Breast epithelium (tissue), 4 donors: ENCODE measurements at places on chromosomes 3 and 15. TPM values are rescaled to one million over a fixed set of nuclear protein-coding genes. Genes with fewer than 3 reads are reported as not detected.

The NANOGP8 gene
- total RNA-seq = 1.1 TPM

The FAM107A gene
- total RNA-seq = 64.5 TPM

- H3K4me3 ChIP-seq = no peak overlapping the region
- no peaks in the 10 kb centered on the region for H3K36me3 ChIP-seq
- no peaks in the 10 kb centered on the region for H3K4me1 ChIP-seq
- no peaks in the 10 kb centered on the region for H3K27me3 ChIP-seq
- no peak overlapping the region for H3K27ac ChIP-seq
- DNase-seq = no peak
These were observed 54.0 kb upstream of the EIF1B start for GRCh38 chr3:40255532-40255931.

DNA sequence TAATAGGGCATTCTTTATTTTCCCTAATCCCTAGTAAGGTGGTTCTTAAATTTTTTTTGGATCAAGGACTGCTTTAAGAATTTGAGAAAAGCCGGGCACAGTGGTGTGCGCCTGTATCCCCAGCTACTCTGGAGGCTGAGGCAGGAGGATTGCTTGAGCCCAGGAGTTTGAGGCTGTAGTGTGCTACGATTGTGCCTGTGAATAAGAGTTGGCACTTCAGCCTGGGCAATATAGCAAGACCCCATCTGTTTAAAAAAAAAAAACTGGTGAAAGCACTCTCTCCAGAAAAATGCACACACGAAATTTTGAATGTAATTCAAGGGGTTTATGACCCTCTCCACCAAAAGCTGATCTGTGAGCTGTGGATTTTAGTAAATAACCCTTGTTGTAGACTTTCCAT, 32.0 kb downstream of the CALML4 start:
- no peaks in the 10 kb centered on the region for H3K36me3 ChIP-seq
- H3K4me3 ChIP-seq = no peak overlapping the region
- H3K27me3 ChIP-seq = no peaks in the 10 kb centered on the region
- no peak for DNase-seq
- no peaks in the 10 kb centered on the region for H3K4me1 ChIP-seq
- no peak overlapping the region for H3K27ac ChIP-seq

DNA sequence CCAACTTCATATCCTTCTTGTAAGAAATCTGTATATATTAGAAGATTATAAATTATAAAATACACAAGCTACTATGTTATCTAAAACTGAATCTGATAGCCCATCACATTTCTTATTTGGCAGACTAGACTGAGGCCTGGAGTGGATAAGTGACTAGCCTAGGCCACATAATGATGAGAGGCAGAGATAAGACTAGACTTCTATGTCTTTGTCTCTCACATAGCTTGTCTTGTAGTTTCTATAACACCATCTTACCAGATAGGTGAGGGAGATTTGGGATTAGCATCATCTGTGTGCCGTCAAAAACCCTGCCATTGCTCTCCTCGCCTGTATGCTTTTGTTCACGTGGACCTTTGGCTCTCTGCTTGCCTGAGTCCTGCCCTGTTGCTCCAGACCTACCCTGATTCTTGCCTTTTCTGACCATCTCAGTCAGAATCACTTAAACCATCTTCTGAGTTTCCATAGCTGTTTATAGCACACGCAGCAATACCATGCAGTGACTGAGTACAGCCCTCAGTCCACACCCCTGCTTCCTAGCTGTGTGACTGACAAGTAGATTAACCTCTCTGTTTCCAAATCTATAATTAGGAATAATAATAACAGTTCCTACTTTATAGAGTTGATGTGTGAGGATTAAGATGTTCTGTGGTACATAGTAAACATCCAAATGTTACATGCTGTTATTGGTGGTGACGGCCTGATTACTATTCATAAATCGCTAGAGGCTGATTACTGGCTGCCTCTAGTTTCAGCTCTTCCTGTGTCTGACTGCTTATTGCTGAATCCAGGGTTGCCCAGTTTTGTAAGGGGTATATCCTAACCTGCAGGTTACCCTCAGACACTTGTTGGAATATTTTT, 49.7 kb downstream of the PDE8A start:
- no peaks in the 10 kb centered on the region for H3K27me3 ChIP-seq
- H3K36me3 ChIP-seq = no peaks in the 10 kb centered on the region

DNA sequence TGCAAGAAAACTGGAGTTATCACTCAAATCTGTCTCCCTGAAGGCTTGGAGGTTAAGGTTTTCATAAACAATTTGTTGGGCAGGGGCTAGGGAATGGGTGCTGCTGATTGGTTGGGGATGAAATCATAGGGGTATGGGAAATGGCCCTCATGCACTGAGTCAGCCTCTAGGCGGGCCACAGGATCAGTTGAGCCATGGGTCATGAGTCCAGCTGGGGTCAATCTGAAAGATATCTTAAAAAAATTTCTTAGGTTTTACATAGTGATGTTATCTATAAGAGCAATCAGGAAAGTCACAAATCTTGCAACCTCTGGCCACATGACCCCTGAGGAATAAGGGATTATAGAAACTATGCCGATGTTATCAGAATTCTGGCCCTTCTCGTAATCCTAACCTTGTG, 491.7 kb downstream of the ZIC1 start:
- no peaks in the 10 kb centered on the region for H3K4me1 ChIP-seq
- no peaks in the 10 kb centered on the region for H3K27me3 ChIP-seq
- no peak for DNase-seq

- no peaks in the 10 kb centered on the region for H3K36me3 ChIP-seq
- H3K27me3 ChIP-seq = no peaks in the 10 kb centered on the region
- no peak overlapping the region for H3K4me3 ChIP-seq
- no peaks in the 10 kb centered on the region for H3K4me1 ChIP-seq
These were observed 72.9 kb downstream of the LRRC28 start for GRCh38 chr15:99324082-99324620.

GRCh38 chr15:50365570-50365969, 10.6 kb upstream of the GABPB1 start:
- no peaks in the 10 kb centered on the region for H3K27me3 ChIP-seq
- H3K36me3 ChIP-seq = no peaks in the 10 kb centered on the region
- H3K27ac ChIP-seq = no peak overlapping the region
- H3K4me1 ChIP-seq = no peaks in the 10 kb centered on the region

- no peaks in the 10 kb centered on the region for H3K27me3 ChIP-seq
- DNase-seq = no peak
- H3K4me3 ChIP-seq = no peak overlapping the region
- no peaks in the 10 kb centered on the region for H3K36me3 ChIP-seq
These were observed 75.4 kb upstream of the PLAAT1 start for GRCh38 chr3:193165431-193166120.

- H3K4me3 ChIP-seq = no peak overlapping the region
- DNase-seq = no peak
- no peak overlapping the region for H3K27ac ChIP-seq
- no peaks in the 10 kb centered on the region for H3K4me1 ChIP-seq
These were observed 30.4 kb upstream of the FXR1 start for GRCh38 chr3:180882115-180882514.

- no peak overlapping the region for H3K27ac ChIP-seq
- H3K36me3 ChIP-seq = no peaks in the 10 kb centered on the region
- H3K27me3 ChIP-seq = no peaks in the 10 kb centered on the region
These were observed 63.2 kb upstream of the SPPL2A start for GRCh38 chr15:50828610-50829206.
